ENCODE measurements at places on chromosomes 5 and 9. TPM values are rescaled to one million over a fixed set of nuclear protein-coding genes. Genes with fewer than 3 reads are reported as not detected.
A peak's percentile ranks its signal among the peaks of the same experiment; 100 is the strongest.

The HRCT1 gene
- not detected for total RNA-seq

DNA sequence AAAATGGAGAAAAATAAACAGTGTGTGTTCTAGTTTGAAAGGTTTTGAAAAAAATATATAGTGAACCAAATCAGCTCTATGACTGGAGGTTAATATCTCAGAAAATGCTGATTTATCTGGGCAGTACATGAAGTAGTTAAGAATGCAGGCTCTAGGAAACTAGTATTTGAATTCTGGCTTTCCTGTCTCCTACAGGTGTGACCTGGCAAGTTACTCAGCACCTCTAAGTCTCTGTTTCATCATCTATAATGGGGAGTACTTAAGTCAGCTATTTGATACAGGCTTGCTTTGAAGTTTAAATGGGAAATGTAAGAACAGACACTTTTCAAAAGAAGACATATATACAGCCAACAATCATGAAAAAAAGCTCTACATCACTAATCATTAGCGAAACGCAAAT, 5.2 kb downstream of the GRAMD2B start:
- no peak overlapping the region for H3K4me3 ChIP-seq
- H3K4me1 ChIP-seq, result peaks cover 4% of the 10 kb centered on the region
- peaks cover 13% of the 10 kb centered on the region for H3K36me3 ChIP-seq

DNA sequence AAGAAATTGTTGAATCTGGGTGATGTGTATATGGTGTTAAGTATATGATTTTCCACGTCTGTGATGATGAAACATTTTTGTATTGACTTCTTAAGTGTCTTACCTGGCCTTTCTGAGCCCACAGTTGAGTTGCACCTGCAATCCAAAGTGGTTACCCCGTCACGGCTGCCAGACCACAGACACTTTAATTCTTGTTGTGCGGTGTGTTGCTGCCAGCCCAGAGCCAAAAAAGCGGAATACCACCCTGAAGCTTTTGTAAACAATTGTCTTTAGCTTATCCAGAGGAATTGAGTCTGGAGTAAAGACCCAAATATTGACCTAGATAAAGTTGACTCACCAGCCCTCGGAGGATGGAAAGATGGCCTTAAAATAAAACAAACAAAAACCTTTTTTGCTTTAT, 35.1 kb downstream of the MTAP start:
- H3K27ac ChIP-seq, result peak overlapping the region; percentile 83
- H3K4me1 ChIP-seq, result peaks cover 55% of the 10 kb centered on the region
- H3K27me3 ChIP-seq, result no peaks in the 10 kb centered on the region
- peaks cover 72% of the 10 kb centered on the region for H3K36me3 ChIP-seq

The FAM169A gene
- 1.5 TPM for total RNA-seq

The CNTNAP3 gene
- 8.6 TPM for total RNA-seq

The IL3 gene
- not detected for total RNA-seq

The SLC36A3 gene
- not detected for total RNA-seq

DNA sequence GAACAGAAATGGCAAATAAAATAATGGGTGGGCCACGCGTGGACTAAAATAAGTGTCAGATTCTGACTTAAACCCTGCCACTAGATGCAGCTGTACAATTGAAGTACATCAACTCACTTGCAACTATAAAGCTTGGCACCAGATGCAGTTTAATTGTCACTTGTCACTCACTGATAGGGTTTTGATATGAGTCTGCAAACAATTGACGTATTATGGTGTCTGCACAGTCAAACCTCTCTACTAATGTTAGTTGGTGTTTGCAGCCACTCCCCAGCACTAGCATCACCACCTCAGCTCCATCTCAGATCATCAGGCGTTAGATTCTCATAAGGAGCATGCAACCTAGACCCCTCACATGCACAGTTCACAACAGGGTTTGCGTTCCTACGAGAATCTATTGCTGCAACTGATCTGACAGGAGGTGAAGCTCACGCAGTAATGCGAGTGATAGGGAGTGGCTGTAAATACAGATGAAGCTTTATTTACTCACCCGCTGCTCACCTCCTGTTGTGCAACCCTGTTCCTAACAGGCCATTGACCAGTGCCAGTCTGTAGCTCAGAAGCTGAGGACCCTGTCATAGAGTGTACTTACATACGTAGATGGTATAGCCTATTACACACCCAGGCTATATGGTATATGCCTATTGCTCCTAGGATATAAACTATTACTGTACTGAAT, 72.1 kb upstream of the SEMA6A start:
- H3K27me3 ChIP-seq, result no peaks in the 10 kb centered on the region
- peak overlapping the region; percentile 60 for H3K27ac ChIP-seq
- H3K4me3 ChIP-seq, result no peak overlapping the region
- DNase-seq, result no peak

- no peaks in the 10 kb centered on the region for H3K27me3 ChIP-seq
- DNase-seq, result no peak
- no peaks in the 10 kb centered on the region for H3K36me3 ChIP-seq
- no peaks in the 10 kb centered on the region for H3K4me1 ChIP-seq
These were observed 396.2 kb downstream of the KCTD16 start for GRCh38 chr5:144566747-144567420.

The COL5A1 gene
- total RNA-seq, result 4.0 TPM

- no peaks in the 10 kb centered on the region for H3K27me3 ChIP-seq
- DNase-seq, result no peak
- H3K4me1 ChIP-seq, result peaks cover 3% of the 10 kb centered on the region
- H3K4me3 ChIP-seq, result no peak overlapping the region
- H3K27ac ChIP-seq, result no peak overlapping the region
These were observed 35.3 kb downstream of the COL5A1 start for GRCh38 chr9:134676886-134677285.

Measured in esophagus squamous epithelium (tissue), 5 donors.